ENCODE measurements at places on chromosomes 2 and 18.

DNA sequence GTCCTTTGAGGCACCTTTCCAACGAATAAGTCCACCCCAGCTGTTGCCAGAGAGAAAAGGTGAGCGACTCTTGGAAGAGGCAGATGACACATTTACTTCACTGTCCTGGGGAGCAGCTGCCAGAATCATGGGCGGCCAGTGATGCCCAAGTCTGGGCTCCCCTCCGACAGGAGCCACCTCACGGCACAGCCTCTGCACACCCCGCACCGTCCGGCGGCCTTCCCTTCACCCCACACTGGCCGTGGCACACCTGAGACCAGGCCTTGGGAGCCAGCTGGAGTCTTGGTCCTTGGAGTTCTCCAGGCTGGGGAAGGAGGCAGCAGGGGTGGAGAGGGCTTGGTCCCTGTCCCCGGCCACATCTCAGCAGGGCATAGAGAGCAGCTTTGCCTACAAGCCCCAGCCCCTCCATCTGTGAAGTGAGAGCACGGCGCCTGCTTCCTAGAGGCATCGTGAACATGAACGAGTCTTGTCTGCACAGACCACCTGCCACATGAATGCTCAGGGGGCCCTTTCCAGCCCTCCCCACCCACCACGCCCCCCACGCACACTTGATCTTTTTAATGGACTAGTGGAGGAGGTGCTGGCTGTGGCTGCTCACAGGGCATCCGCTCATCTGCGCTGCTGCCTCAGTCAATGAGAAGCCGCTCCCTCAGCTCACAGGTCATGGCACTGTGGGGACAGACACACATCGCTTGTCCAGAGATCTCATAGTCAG is 400.2 kb upstream of the MYT1L start:
- no peak for DNase-seq

DNA sequence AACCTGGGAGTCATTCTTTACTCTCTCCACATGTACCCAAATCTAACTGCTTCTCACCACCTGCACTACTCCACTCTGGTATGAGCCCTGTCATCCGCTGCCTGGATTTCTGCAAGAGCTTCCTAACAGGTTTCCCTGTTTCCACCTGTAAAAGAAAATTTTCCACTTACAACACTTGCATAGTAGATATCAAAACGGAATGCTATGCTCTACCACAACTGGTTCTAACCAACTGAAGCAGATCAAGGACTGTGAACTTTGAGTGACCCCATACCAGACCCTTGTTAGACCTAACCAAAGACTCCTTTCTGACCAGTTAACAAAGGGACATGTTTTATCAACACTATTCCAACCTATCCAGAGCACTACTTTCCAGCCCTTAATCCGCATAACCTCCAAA is 3.8 kb upstream of the TMEM131 start:
- DNase-seq, result no peak

DNA sequence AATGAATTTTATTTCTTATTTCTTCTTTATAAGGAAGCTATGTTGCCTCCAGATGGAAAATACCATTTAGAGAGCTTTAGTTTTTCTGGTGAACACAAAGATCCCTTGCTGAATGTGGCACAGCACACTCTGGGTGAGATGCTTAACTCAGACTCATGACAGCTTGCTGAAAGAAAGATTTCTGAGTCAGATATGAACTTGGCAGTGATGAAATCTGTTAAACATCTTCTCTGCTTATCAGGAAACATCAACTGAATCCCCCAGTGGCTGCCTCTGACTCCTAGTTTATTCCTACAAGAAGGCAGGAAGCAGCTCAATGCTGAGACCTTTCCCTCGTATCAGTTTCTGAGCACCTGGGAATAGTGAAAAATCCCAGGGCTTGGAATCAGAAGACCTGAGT is 162.8 kb downstream of the OSR1 start:
- DNase-seq, result no peak

DNA sequence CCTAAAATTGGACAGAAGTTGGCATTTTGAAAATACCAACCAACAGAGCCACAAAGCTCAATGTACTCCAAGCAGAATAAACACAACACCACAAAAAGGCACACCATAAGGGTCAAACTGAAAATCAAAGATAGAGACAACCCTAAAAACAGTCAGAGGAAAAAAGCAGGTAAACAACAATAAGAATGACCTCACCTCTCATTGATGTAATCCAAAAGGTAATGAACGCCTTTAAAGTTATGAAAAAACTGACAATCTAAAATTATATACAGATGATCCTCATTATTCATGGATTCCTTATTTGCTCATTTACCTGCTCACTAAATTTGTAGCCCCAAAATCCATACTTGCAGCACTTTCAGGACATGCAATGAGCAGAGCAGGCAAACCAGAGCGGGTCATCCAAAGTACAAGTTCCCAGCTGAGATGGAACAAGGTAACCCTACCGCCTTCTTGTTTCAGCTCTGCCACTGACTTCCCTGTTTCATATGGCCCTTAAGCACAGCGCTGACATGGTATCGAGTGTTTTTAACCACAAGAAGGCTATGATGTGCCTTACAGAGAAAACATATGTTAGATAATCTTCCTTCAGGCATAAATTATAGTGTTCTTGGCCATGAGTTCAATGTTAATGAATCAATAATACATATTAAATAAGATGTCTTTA is 17.0 kb downstream of the RTN4 start:
- no peak for DNase-seq

GRCh38 chr2:129801575-129801974 is 177.9 kb upstream of the RAB6C start:
- no peak for DNase-seq

DNA sequence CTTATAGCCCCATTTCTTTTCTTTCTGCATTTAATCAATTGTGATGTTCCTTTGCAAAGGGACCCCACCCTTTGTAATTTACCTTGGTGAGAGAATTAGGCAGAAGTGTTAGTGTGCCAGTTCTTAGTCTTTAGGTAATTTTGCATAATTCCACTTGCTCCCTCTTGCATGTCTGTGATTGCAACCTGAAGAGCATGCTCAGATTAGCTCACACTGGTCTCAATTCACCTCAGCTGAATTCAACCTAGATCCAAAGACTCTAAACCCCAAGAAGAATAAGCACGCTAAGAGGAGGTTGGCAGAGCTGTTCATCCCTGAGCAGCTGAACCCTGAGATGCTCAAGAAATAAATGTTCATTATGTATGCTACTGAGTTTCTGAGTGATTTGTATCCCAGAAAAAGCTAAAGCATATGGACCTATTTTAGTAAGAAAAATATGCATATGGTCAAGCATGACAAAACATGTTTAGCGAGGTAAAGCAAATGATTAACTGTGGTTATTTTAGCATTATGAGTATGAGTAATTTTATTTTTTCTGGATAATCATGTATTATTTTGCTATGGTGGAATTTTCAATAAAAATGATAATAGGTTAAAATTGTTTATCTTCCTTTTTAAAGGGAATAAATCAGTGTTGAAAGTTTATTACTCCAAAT is 299.2 kb upstream of the ZSWIM2 start:
- no peak for DNase-seq

GRCh38 chr2:39718483-39718882 is 52.8 kb downstream of the TMEM178A start:
- DNase-seq, result no peak

DNA sequence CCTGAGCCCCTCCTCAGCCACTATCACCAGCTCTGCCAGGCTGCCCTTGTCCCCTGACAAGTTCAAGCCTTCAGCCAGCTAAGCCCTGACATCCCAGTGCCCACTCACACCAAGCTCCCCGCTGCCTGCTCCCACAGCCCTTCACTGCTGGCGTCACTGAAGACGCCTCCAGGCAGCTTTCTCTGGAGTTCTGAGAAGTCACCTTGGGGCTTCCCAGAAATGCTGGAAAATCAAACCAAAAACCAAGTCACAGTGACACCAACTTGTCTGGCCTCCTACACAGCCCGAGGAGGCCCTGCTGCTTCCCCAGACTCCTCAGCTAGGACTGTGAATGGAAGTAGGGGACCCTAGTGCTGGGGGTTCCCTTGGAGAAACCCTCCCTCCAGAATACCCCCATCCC is 2.2 kb upstream of the TNS1 start:
- no peak for DNase-seq

DNA sequence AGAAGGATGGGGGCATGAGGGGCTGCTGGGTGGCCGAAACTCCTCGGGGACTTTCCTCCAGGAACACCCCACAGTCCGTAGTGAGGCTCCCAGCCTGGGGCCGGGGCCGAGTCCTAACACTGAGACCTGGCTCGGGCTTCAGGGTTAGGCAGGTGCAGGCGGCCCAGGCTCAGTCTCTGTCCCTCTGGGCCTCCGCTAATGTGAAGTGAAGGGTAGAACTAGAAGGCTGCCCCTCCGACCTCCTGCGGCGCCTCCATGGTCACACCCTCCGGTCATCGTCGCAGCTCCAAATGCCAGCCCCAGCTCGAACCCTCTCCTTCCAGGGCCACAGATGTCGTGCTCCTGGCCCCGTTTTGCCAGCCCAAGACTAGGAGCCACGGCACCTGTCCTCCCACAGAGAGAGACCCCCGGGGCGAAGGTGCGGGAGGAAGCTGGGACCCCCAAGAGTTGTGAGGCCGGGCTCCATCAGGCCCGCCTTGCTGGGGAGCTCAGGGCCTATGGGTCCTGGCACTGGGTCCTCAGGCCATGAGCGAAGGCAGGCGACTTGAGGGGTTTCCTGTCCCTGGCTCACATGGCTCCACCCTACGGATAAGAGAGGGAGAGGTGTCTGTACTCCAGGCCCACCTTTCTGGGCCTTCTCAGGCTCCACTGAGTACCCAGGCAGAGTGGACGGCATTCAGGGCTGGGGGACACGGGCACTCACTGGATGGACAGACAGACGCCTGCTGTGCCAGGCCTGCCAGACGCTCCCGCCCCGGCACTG is 797 bp downstream of the ANO7 start:
- DNase-seq, result no peak

GRCh38 chr2:178892751-178893625 is 85.8 kb upstream of the TTN start:
- DNase-seq, result no peak

DNA sequence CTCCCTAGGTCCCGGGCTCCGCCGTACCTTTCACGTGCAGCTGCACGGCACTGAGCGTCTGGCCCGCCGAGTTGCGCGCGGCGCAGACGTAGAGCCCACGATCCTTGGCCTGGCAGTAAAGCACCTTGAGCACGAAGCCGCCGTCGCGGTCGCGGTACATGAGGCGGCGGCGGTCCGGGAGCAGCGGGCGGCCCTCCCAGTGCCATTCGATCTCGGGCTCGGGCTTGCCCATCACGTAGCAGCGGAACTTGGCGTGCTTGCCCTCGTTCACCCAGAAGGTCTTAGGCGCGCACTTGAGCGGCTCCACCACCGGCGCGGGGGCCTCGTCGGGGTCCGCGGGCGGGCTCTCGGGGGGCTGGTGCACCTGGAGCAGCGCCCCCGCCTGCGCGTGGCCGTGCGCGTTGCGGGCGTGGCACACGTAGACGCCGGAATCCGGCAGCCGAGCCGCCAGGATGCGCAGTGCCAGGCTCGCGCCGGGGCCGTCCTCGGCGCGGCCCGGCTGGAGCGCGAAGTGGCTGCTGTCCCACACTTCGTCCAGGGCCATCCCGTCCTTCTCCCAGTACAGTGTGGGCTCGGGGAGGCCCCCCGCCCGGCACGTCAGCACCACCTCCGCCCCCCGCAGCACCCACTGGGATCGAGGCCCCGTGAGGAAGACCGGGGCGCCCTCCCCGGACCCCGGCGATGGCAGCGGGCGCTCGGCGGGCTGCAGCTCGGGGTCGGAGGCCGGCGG is 980 bp downstream of the OBSL1 start:
- DNase-seq, result peak; percentile 36

GRCh38 chr2:26456440-26457250 is 21.3 kb downstream of the OTOF start:
- peak; percentile 73 for DNase-seq

- DNase-seq, result no peak
These were observed 10.0 kb downstream of the CAPN10 start for GRCh38 chr2:240596491-240596931.

- peak; percentile 62 for DNase-seq
These were observed 636 bp downstream of the ARL4C start for GRCh38 chr2:234496055-234496834.

DNA sequence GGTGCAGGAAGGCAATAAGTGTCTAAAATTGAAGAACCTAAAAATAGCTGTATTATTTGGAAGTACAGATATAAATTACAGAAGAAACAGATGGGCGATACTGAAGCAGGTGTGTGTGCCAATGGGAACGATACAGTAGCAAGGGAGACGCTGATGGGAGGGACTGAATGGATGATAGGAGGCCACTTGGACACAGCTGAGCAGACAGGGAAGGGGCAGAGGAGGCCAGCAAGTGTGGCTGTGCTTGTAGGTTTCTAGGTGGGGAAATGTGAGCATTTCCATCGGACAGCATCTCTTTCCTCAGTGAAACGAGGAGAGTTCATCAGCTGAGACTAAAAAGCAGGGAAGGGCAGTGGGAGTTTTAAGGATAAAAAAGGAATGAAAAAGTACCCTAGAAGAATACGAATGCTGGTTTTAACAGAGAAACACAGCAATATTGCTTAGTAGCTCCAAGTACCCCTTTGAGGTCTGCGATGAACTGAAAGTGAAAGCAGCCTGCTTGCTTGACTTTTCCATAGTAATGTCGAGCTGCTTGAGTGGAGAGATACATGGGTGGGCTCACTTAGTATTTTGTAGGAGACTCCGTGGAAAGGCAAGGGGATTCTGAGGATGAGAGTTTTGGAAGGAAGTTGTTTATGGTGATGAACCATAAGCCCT is 91.7 kb upstream of the EPC2 start:
- no peak for DNase-seq
